Dermis microvascular lymphatic vessel endothelial cell (primary cell): ENCODE measurements at places on chromosomes 2 and 18. TPM values are rescaled to one million over a fixed set of nuclear protein-coding genes. Genes with fewer than 3 reads are reported as not detected.

Gene DUSP19
- total RNA-seq: 2.1 and 2.4 TPM in 2 replicates

GRCh38 chr2:86747711-86748639 is 27.9 kb downstream of the RMND5A start:
- DNase-seq: peak; percentile 22

DNA sequence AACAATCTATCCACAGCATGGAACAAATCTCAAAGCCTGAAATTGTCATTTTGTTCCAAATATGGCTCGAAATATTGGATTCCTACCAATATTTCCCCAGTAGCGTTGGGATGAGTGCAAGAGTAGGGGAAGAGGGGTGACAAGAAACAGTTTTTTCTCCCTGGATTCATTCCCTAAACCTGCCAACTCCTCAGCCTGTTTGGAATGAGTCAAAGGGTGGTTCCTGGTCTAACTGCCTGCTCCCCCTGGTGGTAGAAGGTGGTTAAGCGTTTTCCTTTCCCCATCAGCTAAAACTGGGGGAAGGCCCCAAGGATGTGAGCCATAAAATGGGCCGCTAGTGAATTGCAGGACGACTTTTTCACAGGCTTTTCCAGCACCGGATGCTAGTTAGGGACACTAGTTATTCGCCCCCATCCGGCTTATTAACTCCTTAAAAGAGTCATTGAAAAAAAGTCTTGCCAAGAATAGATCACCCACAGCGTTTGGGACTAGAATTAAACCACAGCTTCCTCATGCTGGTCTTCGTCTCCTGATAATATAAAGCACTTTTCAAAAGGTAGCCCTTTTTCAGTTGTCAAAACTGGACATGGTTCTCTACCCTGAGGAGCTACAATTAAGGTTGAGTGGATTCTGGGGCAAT is 72.5 kb downstream of the DHRS9 start:
- DNase-seq: peak; percentile 60

DNA sequence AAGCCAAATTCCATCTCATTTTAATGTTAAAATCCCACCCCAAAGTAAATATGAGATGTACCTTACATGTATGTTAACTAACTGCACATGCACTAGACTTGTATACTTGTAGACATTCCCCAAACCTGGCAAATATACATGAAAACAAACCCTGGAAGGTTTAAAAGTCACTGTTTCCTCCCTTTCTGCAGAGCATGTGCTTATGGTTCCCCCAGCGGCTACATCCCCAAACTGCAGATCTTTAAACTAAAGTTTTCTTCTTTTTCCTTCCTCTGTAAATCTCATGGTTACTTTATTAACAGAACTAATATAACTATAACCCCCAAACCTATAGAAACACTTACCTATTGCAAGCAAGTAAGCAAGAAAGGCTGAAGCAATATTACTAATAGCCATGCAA is 731.5 kb downstream of the LRP1B start:
- DNase-seq: no peak

DNA sequence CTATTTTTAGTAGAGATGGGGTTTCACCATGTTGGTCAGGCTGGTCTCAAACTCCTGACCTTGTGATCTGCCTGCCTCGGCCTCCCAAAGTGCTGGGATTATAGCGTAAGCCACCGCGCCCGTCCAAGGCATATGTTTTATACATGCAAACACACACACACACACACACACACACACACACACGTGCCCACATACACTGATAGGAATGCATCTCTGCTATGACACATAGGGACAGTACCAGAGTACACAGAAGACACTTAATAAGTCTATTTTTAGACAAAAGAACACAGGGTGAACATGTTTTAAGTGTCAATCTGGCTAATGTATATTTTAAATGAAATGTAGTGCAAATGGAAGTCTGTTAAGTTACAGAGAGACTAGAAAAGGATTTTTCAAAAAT is 10.7 kb upstream of the RNF103 start:
- no peak for DNase-seq

Gene SIX3
- not detected in 2 replicates for total RNA-seq

Gene IL18R1
- total RNA-seq: 0.25 and 0.51 TPM in 2 replicates

Gene KLHL14
- total RNA-seq: 0.39 and 1.4 TPM in 2 replicates

Gene HS1BP3
- 16.9 and 34.4 TPM in 2 replicates for total RNA-seq

DNA sequence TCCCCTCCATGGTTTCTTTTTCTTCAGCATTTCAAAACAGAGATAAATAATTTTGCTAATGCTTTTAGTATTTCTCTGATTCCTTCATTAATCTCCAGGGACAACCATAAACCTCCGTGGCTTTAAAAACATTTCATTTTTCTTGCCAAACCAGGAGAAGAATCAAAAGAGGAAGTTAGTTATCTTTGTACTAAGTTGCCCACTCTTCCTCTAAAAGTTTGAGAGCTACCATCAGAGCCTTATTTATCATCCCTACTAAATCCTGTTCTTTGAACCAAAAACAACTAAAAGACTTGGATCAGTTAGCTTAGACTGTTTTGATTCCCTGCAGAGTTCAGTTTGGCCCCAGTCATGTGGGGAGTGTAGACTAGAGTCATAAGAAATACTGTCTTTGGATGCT is 208.4 kb downstream of the SETBP1 start:
- no peak for DNase-seq

DNA sequence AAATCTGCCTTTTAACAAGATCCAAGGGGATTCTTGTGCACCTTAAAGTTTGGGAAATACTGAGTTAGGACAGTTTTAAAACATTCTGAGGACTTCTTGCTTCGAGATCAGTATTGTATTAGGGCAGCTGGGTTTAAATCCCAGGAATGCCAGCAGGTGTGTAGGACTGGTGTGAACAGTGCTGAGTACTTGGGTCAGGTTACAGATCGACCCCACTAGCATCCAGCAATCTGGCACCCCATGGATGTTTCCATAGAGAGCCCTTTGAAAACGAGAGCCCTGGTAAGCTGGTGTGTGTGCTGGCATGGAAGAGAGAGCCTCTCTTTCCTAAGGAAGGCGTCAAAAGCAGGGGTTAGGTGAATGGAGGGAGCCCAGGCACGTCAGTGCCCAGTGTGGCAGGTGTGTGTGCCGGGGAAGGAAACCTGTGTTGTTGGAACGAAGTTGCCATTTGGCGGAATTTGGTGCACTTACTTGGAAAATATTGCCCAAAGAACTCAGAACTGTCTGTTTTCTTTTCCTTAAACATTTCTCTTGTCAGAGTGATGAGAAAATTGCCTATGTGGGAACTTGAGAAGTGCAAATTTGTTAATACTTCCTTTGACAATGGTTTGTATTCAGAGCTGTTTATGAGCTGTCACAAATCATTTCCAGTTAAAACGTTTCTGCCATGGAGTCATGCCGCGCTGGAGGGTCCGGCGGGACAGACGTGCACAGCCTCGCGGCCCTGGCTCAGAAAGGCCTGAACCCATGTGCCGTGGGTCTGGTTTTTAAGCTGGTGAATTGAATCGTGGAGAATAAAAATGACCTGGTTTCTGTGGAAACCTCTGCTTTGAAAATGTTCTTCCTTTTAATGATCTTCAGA is 38.1 kb downstream of the LDLRAD4 start:
- no peak for DNase-seq

DNA sequence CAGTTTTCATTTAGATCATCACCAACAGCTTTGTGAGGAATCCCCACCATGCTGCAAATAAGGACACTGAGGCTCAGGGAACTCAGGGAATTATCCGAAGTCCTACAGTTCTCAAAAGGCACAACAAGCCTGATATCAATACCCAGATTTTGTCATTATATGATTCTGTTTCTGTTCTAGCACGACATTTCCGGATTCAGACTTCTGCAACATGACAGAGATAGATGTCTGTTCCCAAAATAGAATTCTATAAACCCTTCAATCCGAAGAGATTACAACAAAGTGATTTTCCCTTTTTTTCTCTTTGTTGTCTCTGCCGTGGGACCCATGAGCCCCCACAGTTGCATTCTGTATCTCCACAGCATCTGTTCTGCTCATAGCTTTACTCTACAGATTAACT is 72.0 kb downstream of the DOCK10 start:
- no peak for DNase-seq

- DNase-seq: no peak
These were observed 48.4 kb downstream of the ABCG8 start for GRCh38 chr2:43887176-43887575.

DNA sequence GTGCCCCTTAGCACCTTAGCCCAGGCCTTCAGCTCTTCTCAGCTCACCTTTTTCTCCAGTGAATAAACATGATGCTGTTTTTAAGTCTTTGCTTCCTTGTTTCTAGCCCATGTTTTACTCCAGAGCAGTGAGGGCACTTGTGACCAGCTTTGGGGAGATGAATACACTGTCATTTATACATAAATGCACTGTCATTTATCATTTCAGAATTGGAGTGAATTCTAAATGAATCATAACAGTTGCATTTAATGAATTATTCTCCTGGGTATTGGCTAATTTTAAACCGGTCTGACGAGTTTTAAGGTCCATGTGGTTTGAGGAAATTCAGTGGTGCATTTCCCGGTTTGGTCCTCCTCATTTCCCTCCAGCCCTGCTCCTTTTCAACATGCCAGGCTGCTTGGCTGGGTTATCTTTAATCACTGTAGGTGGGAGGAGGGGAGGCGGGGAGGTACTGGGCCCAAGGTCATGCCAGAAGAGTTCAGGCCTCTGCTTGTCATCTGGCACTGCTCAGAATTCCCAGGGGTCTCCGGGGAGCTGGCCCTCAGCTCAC is 23.9 kb downstream of the PRKCE start:
- DNase-seq: no peak
